ENCODE measurements at places on chromosomes 6 and 20.

- no peak for DNase-seq
Observed at GRCh38 chr20:11015440-11015839, 341.6 kb upstream of the JAG1 start.

GRCh38 chr6:153436351-153436750 is 305.3 kb upstream of the RGS17 start:
- no peak for DNase-seq

- DNase-seq: no peak
Observed at GRCh38 chr20:61727761-61728160, 337.9 kb downstream of the TAF4 start.

GRCh38 chr20:8874437-8874836 is 194.4 kb upstream of the PLCB4 start:
- no peak for DNase-seq

- DNase-seq: no peak
Observed at GRCh38 chr6:69390125-69390524, 406.7 kb downstream of the LMBRD1 start.

GRCh38 chr20:445514-446336 is 16.6 kb downstream of the TBC1D20 start:
- no peak for DNase-seq

DNA sequence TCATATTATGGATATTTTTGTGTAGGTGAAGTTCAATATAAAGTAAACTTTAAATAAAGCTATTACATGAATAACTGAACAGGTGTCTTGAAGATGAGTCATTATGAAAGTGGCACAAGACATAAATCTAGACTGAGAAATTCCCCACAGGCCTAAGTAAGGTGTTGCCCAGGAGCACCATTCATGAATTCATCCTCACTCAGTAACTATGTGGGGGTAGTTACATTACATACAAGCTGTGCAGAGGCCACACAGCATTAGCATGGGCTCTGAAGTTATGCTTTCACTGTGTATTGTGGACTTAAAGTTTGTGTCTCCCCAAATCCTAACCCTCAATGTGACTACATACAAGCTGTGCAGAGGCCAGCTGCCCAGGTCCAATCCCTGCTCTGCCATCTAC is 65.9 kb downstream of the BCAS1 start:
- DNase-seq: no peak

DNA sequence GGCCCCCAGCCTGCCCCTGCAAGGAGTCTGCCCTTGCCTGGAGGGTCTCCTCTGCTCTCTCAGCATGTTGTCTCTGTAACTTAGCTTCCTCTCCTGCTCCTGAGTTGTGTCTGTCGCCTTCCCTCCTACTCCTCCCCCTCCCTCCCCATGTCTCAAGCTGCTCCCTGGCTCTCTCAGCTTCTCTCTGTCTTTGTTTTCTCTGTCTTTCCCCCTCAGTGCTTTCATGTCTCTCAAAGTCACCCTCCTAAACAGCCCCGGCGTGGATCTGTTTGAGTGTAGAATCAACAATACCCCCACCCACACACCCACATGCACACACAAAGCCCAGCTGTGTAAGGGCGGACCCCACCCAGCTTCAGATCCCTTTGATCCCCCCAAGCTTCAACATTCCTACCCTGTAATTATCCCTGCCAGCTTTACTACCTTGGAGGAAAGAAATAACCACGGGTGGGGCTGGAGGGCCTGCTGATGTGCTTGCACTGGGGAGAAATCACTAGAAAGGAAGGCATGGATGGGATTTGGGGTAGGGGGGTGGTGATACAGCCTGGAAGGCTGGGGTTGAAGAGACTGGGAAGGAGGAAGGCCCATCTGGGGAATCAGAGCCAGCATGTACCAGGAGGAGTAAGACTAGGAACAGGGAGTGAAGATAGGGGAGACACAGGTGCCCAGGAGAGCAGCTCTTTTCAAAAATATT is 1.0 kb upstream of the LY6G6D start:
- DNase-seq: peak; percentile 56

- no peak for DNase-seq
Observed at GRCh38 chr6:137673603-137674002, 179.4 kb upstream of the OLIG3 start.

GRCh38 chr6:12148317-12148801 is 136.2 kb downstream of the HIVEP1 start:
- DNase-seq: no peak

GRCh38 chr20:17882834-17883591 is 85.6 kb downstream of the SNX5 start:
- no peak for DNase-seq

DNA sequence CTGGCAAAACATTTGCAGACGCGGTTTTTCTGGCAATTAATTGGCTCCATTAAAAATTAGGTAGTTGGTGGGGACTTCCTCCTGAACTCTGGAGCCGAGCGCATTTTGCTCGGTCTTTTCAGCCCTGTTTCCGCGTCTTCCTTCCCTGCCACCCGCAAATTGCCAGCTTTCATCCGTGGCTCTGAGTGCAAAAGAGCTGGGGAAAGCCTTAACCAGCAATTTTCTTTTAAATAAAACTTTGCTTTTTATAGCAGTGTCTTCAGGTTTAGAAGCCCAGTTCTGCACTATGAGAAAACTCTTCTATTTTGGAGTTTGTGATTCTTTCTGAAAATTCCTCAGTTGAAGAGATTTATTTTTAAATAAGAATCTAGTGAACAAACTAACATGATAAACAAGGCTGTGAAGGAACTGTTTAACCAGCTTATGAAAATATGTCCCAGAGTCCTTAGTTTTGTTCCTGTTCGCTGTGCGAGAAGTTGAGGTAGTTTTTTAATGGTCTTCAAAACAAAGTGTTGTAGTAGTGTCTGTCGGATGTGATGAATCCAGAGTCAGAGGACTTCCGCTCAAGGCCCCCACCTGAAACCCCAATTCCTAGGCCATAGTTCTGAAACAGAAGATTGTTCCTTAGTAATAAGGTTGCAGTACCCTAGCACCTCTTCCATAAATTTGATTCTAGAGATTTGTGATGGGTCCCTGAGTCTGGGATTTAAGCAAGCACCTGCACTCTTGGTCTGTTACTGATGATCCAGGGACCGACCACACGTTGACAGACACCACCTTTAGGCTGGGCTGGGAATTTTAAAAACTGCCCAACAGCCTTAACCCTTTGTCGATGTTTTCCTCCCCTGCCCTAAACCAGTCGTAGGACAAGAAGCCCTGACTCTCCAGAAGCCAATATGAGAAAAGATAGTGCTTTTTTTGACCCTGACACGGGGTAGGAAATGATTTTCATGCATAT is 950 bp downstream of the KCTD20 start:
- DNase-seq: no peak

- DNase-seq: no peak
Observed at GRCh38 chr20:48333707-48334106, 494.1 kb downstream of the PREX1 start.

DNA sequence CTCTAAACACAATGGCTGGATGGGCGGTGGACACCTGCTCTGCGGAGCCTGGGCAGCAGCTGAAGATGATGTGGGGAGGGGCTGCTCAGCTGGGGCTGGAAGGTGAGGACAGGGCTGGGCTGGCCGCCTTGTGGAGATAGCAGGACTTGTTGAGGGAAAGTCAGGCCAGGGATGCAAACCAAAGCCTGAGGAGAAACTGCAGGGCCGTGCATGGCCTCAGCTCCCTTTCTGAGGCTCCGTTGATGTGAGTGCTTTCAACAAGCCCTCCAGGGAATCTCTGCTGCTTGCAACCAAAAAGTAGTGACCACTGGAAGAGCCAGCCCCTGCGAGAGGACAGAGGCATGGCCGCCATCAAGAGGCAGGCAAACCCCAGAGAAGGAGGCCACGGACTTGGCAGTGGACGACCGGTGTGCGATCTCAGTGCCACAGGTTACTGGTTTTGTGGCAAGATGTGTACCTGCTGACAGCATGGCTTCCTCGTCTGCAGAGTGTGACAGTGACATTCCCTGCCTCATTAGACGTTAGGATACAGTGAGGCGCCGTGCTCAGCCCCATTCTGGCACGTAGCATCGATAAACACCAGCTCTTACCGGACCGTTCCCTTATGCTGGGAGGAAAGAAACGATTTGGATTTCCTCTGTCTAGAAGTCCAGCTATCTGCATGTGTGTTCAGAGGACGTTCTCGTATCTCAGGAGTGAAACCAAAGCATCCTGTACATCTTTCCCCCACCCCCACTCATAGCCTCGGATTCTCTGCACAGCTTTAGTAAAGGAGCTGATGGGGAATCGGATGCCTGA is 37.9 kb downstream of the ERMARD start:
- no peak for DNase-seq

- no peak for DNase-seq
Observed at GRCh38 chr6:132320007-132320406, 81.3 kb downstream of the MOXD1 start.
